ENCODE measurements at places on chromosomes 4 and X.
A peak's percentile ranks its signal among the peaks of the same experiment; 100 is the strongest.

GRCh38 chr4:164373021-164373420, 380.9 kb upstream of the SMIM31 start:
- DNase-seq: no peak

- DNase-seq: no peak
Observed at GRCh38 chr4:145907812-145908211, 30.8 kb downstream of the ZNF827 start.

- DNase-seq: no peak
Observed at GRCh38 chr4:107376293-107376692, 340.2 kb upstream of the DKK2 start.

GRCh38 chrX:148499638-148500422, 587 bp upstream of the AFF2 start:
- DNase-seq: no peak

DNA sequence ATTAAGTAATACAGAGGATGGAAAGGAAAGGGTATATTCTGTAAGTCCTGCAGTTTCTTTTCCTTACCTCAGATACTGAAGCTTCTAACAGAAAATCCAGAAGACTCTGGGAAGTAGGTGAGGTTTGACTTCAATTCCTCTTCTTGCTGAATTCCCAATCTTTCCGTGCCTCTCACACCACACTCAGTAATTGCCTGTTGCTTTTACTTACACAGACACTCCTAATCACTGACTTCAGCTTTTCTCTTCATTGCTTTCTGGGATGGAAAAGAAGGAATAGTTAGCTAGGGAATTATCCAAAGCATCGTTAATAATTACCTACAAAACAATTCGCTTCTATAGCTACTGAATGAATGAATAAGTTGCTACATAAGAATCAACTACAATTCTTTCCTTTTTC, 163.6 kb downstream of the FBXO8 start:
- DNase-seq: no peak

DNA sequence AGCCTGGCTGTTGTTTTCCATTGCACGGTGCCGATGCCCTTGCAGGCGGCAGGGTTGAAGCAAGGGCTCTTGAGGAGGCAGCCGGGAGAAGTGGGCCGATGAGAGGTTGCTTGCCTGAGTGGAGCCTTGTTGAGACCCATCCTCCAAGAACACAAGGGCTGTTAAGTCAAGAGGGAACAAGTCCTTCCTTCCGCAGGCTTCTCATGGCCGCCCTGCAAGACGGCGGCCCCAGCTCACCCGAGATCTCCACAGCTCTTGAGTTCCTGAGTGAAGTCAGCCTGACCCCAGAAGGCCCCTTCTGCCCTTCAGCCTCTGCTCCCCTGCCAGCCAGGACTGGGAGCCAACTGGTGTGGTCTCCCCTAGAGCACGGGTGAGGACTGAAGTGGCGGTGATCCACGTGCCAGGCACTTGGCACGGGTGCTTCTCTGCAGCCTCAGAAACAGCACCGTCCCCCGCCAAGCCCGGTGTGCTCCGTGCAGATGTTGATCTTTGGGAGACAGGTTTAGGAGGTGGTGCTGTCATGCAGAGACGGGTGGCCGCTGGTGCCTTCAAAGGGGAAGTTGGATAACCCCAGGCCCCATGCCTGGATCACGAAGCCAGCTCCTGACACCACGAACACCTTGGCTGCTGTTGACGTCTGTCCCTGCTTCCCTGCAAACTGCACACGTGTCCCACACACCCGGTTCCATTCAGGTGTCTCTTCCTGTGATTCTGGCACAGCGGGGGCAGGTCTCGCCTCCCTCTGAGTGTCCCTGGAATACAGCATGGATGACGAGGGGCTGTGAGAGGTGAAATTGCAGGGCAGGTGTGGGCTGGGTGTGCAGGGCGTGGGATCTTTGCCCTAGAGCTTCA, 164.4 kb upstream of the PSAPL1 start:
- no peak for DNase-seq

- no peak for DNase-seq
Observed at GRCh38 chr4:45100956-45101818, 374.8 kb upstream of the GNPDA2 start.

DNA sequence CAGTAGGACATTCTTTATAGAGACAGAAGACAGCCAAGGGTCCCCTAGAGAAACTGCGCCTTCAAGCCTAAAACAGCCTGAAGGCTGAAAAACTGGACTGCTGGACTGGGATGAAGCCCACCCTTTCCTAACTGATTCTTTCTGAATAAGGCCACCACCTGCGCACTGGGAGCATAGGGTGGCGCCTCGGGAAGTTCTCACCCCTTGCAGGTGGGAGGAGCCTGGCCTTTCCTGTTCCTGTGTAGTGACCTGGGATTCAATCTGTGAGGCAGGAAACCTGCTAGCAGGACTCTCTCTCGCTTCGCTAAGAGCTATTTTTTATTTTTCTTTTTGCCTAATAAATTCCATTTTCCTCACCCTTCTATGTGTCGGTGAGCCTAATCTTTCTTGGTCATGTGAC, 61.8 kb upstream of the KLHL13 start:
- DNase-seq: no peak

GRCh38 chr4:88015659-88016295, 8.3 kb downstream of the PKD2 start:
- no peak for DNase-seq

GRCh38 chrX:39600222-39600621, 497.5 kb downstream of the BCOR start:
- no peak for DNase-seq

GRCh38 chrX:129632443-129632842, 22.3 kb downstream of the APLN start:
- no peak for DNase-seq

GRCh38 chrX:149456476-149457245, 48.4 kb downstream of the IDS start:
- no peak for DNase-seq

DNA sequence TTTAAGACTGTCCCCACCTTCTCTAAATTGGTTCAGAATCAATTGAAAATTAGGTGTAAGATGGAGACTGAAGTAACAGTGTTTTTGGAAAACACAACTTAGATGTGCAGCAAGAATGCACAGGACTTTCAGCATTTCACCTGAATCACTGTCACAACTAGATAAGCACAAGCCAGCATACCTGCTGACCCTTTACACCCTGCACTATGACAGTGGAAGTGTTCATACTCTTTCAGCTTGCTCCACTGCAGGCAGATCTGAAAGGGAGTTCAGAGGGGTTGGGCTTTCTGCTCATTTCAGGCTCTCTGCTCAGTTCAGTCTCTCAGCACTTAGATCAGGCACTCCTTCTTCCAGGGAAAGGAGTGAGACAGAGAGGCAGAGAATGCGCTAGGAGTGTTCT, 22.8 kb downstream of the DCUN1D4 start:
- no peak for DNase-seq

- DNase-seq: no peak
Observed at GRCh38 chr4:165222651-165222994, 15.3 kb downstream of the KLHL2 start.

DNA sequence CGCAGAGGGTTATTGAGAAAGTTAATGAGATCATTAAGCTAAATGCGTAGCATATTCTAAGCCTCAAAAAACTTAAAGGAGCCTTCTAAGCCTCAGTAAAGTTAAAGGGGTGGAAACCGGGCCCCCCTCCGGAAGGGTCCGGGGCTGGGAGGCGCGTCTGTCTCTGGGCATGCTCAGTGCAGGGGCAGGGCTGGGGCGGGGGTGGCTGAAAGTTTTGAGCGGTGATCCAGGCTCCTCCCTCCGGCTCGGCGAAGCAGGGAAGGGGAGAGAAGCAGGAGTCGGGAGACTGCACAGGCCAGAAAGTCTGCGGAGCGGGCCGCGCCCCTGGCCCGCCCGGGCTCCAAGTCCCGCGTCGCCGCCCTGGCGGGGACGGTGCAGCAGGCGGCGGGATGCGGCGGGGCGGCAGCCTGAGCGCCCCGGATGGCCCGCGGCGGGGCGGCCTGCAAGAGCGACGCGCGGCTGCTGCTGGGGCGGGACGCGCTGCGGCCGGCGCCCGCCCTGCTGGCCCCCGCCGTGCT, at the start of gene EVC:
EVC (plus strand) TSS at position 241 of the 518 bp plus-strand sequence; CDS start at position 421, 180 bp downstream.
- DNase-seq: peak; percentile 69

DNA sequence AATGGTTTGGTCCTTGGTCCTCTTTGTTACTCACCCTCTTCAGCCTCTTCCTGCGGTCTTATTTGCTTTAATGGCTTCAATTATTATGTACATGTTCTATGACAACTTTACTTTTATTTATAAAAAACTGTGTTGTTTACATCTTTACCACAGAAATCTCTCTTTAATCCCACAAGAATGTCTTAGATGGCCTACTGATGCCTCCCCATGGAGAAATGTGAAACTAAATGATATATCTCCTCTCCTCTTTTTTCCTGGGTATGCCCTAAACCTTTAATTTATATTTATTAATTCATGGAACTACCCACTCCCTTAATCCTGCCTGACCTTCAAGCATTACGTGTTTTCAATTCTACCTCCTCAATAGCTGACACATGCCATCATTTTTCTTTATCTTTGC, 573.2 kb downstream of the CENPC start:
- no peak for DNase-seq

DNA sequence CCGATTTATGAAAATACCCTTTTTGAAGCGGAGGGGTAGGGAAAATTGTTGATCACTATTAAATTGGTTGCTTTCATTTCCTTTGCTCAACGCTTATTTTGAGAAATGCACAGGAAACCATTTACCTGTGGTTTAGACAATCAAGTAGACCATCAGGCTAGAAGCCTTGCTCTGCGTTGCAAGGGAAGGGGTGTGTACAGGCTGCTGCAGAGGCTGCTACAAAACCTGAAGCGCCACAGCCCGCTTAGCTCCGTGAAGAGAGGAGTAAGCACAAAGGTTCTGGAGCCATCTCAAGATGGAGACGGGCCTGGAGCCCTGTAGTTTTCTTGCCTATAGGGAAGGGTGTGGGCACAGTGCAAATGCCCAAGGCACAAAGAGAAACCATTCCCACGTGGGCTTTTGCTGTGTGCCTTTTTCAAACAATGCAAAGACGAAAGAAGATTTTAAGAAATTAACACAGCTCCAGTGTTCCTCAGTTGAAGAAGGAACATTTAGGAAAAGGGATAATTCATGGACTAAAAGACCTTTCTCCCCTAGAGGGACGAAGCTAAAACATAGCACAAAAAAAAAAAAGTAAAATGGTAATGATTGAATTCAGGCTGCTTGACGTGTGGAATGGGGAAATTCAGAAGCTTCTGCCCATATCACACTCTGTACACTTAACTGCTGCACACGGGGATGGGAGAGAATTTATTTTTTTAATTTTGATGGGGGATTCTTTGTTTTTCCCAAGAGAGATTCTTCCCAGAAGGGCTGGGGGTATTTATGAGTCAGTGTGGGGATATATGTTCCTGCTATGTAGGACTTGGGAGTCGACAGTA, 3.5 kb downstream of the TMSB4X start:
- DNase-seq: peak; percentile 86

- DNase-seq: no peak
Observed at GRCh38 chrX:120316587-120317283, 5.5 kb upstream of the TMEM255A start.

- no peak for DNase-seq
Observed at GRCh38 chr4:185457136-185457535, 14.4 kb downstream of the CCDC110 start.

- DNase-seq: no peak
Observed at GRCh38 chr4:119873794-119874325, 192.8 kb downstream of the MAD2L1 start.

DNA sequence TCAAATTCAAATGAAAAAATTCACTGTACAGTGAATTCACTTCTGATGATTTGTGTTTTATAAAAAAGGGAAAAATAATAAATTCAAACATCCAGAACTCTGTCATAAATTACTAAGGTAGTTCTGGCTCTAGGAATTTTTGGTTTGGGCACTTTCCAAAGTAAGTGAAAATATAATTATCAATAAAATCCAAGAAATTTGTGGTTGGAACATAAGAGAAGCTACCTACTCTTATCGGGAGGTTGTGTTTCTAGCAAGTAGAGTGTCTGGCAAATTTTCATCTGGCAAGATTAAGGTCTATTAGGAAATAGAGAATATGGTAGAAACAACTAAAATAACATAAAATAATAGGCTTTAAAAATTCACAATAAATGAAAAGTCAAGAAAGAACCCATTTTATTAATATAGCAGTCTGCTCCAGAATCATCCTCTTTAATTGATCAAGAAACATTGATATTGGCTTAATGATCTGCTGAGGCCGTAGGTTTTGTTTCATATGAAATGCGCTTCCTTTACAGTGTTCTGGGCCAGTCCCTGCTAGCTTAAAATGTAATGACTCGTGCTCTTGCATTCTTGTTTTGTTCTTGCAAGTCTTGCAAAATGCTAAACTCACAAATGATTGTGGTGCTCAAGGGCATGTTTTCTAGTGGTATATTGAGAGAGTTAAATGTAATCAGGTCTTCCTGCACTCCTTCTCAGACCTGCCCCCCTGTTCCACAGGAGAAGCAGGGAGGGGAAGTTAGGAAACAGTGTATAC, 331.4 kb downstream of the RAPGEF2 start:
- no peak for DNase-seq

GRCh38 chr4:61231421-61231820, 31.3 kb downstream of the ADGRL3 start:
- no peak for DNase-seq

- DNase-seq: no peak
Observed at GRCh38 chr4:65502131-65502701, 168.1 kb downstream of the EPHA5 start.

- DNase-seq: no peak
Observed at GRCh38 chr4:134499074-134499473, 297.5 kb upstream of the PABPC4L start.

DNA sequence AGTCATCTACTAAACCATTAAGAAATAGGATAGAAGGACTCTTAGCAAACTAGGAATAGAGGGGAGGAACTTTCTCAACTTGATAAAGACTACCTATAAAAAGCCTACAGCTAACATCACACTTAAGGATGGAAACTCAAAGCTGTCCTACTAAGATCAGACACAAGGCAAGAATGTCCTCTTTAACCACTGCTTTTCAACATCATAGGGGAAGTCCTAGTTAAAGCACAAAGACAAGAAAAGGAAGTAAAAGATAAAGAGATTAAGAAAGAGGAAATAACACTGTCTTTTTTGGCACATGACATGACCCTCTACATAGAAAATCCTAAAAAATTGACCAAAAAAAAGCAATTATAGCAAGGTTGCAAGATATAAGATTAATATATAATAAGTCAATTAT, 136.6 kb downstream of the FBXW7 start:
- peak; percentile 18 for DNase-seq

DNA sequence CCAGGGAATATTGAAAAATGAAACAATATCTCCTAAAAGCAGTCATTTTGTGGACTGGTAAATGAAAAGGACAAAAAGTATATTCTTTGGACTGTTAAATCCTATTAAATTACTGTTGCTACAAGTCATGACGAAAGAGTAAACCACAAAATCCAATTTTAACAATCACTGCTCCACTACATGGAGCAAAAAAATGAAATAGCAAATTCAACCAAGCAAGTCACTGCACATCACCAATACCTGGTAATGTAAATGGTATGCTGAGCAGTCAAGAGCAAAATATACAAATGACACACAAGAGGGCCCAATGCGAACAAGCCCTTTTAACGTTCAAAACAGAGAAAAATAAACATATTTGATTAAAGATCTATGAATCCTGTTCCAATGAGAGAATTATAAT, 126.2 kb downstream of the KLHL13 start:
- DNase-seq: no peak

All from MM.1S (cell line).